ENCODE measurements at places on chromosomes 4 and X.

- DNase-seq, result no peak
Measured at GRCh38 chrX:125926295-125926694, 239.8 kb downstream of the DCAF12L2 start.

DNA sequence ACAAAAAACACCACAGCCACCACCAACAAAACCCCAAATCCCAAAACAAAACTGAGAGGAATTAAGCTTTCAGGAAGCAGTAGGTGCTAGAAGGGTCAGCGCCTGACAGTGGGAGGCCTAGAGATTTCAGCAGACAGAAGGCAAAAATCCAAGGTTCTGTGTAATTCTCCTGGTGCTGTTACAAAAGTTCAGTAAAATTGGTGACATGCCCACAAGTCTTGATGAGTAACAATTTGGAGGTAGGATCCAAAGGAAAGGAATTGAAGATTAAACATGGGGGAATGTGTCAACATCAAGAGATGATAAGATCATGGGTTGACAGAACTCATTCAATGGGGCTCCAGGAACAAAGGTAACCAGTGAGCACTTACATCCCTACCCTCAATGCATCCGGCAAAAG is 653.8 kb upstream of the CPEB2 start:
- no peak for DNase-seq

- no peak for DNase-seq
Measured at GRCh38 chr4:39032218-39033085, at the start of gene TMEM156. TSS of gene TMEM156 (minus strand) at chr4:39032409. CDS start at chr4:39032313, 96 bp downstream.

GRCh38 chr4:7708981-7709380 is 230.7 kb downstream of the AFAP1 start:
- no peak for DNase-seq

- no peak for DNase-seq
Measured at GRCh38 chr4:137740141-137740540, 207.8 kb upstream of the PCDH18 start.

GRCh38 chr4:48603366-48604003 is 113.4 kb downstream of the ZAR1 start:
- DNase-seq, result no peak

GRCh38 chr4:160510928-160511327 is 1408.0 kb downstream of the RAPGEF2 start:
- DNase-seq, result no peak

- no peak for DNase-seq
Measured at GRCh38 chrX:121433289-121433688, 385.9 kb downstream of the GLUD2 start.

- DNase-seq, result no peak
Measured at GRCh38 chr4:90845777-90846176, 718.6 kb downstream of the CCSER1 start.

DNA sequence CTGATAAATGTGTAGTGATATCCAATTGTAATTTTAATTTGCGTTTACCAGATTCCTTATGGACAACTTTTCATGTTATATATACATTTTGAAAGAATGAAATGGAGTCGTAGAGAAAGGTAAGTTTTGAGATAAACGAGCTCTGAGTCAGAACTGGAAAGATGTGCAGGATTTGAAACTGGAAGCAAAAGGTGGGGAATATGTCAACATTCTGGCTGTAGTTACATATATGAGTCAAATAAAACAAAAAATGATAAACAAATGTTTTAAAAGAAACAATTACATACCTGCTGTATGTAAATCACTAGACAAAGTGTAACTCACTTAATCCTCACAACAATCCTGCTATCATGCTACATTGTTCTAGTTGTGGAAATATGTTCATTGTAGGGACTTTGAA is 84.0 kb downstream of the LPAR4 start:
- DNase-seq, result no peak

GRCh38 chr4:18695733-18696527 is 674.4 kb upstream of the LCORL start:
- peak; percentile 45 for DNase-seq

Data from H9 (cell line).